ENCODE measurements at places on chromosomes 7 and 10. TPM values are rescaled to one million over a fixed set of nuclear protein-coding genes. Genes with fewer than 3 reads are reported as not detected.

The FAM131B gene
- 15.0 TPM for total RNA-seq

The NPTX2 gene
- total RNA-seq: 15.9 TPM

DNA sequence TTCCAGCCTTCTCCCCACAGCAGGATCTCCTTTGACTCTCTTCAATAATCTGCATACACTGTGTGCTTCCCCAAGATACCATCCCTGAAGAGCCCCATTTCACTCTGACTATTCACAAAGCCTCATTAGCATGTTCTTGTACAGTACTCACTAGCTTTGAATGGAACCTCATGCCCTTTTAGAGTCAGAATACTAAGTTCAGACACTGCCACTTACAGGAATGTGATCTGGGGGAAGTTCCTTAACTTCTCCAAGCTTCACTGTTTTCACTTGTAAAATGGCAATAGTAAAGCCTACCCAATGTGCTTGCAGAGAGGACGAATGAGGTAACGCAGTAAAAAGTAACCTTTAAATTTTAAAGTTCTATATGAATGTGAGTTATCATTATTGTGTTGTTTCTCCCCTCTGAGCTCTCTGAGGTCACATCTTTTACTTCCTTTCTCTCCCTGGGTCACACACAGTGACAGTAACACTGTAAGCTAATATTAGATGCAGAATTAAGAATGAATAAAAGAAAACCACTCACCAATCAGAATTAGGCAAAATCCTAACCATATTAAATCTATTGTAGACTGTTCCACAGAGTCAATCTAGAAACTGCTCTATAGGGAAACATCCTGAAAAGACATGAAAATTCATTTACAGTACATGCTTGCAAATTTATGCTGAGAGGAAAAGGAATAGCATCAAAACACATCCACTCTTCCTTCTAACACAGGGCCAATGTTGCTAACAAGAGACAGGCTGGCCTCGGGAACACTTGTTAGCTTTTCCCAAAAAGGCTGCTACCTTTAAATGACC, 64.2 kb upstream of the IL6 start:
- H3K27ac ChIP-seq: no peak overlapping the region
- DNase-seq: no peak
- peaks cover 7% of the 10 kb centered on the region for H3K4me1 ChIP-seq
- H3K4me3 ChIP-seq: no peak overlapping the region
- H3K27me3 ChIP-seq: no peaks in the 10 kb centered on the region
- no peaks in the 10 kb centered on the region for H3K36me3 ChIP-seq

DNA sequence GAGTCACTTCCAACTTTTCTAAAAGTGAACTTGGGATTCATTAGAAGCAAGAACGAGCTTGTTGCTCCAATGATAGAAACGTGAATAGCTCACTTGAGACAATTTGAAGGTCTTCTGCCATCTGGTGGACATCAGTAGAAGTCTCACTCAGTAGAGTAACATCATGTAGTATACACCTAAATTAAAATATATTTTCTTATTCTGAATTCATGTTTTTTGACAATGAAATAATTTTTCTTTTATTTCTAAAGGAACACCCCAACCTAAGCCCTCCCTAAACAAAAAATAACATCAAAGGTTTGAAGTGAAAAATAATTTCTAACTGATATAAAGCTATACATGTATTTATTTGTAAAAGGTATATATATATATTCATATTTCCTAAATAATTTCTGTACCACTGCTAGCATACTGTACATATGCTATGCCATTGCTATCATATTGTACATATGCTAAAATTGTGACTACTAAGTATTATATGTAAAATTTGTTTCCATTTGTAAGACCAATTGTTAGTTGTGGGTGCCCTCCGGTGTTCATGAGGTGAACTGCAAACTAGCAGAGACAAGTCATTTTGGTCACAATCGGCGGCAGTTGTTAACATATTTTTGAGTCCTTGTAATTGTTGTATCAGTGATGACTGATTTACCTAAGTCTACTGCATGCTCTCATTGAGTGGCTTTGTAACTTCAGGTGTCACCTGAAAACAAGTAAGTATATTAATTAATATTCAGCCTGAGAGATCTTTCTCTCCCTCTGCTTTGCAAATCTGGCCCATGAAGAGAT, 121.9 kb downstream of the PTPRZ1 start:
- peak; percentile 63 for DNase-seq
- no peak overlapping the region for H3K4me3 ChIP-seq
- peaks cover 8% of the 10 kb centered on the region for H3K36me3 ChIP-seq
- H3K27me3 ChIP-seq: no peaks in the 10 kb centered on the region
- H3K27ac ChIP-seq: no peak overlapping the region
- no peaks in the 10 kb centered on the region for H3K4me1 ChIP-seq

GRCh38 chr10:70753026-70753663, 32.0 kb downstream of the TBATA start:
- peak overlapping the region; percentile 1 for H3K27ac ChIP-seq
- no peaks in the 10 kb centered on the region for H3K4me1 ChIP-seq
- no peaks in the 10 kb centered on the region for H3K36me3 ChIP-seq
- DNase-seq: no peak
- no peaks in the 10 kb centered on the region for H3K27me3 ChIP-seq
- H3K4me3 ChIP-seq: no peak overlapping the region

- no peak overlapping the region for H3K27ac ChIP-seq
- no peak overlapping the region for H3K4me3 ChIP-seq
- DNase-seq: no peak
- H3K36me3 ChIP-seq: no peaks in the 10 kb centered on the region
Observed at GRCh38 chr7:25304691-25305090, 76.4 kb upstream of the NPVF start.

GRCh38 chr10:35050568-35050967, 39.6 kb downstream of the CUL2 start:
- H3K4me1 ChIP-seq: no peaks in the 10 kb centered on the region
- H3K27ac ChIP-seq: no peak overlapping the region
- DNase-seq: no peak
- H3K36me3 ChIP-seq: peaks cover 14% of the 10 kb centered on the region

DNA sequence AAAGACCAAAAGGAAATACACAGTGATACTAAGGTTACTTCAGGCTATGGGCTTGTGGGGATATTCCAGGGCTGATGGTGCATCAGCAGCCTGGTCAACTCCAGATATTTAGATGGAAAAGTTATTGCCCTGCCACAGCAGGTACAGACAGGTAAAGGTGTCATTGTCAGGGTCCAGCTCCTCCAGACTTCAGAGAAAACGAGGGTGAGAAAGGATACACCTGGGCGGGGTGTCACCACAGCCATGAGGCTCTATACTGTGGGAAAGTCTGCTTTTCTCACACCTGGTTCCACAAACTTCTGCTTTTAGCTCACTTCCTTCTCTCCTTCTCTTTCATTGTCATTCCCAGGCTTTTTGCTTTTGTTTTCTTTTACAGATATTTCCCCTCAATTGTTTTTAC, 2.0 kb upstream of the C10orf120 start:
- DNase-seq: no peak
- peaks cover 40% of the 10 kb centered on the region for H3K4me1 ChIP-seq
- no peaks in the 10 kb centered on the region for H3K36me3 ChIP-seq
- no peak overlapping the region for H3K4me3 ChIP-seq
- no peak overlapping the region for H3K27ac ChIP-seq

All from neural crest cell (in vitro differentiated cells).